Activated naive CD4-positive, alpha-beta T cell treated with anti-CD3 and anti-CD28 coated beads, Interleukin-2, amount 10 ng/mL, durations not matched to agents 5 hours and 36 hours (primary cell): ENCODE measurements at places on chromosomes 5 and 9. TPM values are rescaled to one million over a fixed set of nuclear protein-coding genes. Genes with fewer than 3 reads are reported as not detected.

The HAPLN1 gene
- not detected for total RNA-seq

The NRG2 gene
- not detected for total RNA-seq

The EGFL7 gene
- 0.41 TPM for total RNA-seq

The PRR16 gene
- not detected for total RNA-seq

The LCN15 gene
- not detected for total RNA-seq

The SLC1A3 gene
- not detected for total RNA-seq

The RLN2 gene
- 2.4 TPM for total RNA-seq

The UHRF2 gene
- total RNA-seq = 77.0 TPM

The ZNF300 gene
- total RNA-seq = 0.79 TPM
